NCI-H446 (cell line): ENCODE measurements at places on chromosomes 11 and 22.

- DNase-seq = no peak
These were observed 78.0 kb upstream of the PPARA start for GRCh38 chr22:46072110-46072881.

GRCh38 chr11:79045018-79045799 lies 395.6 kb downstream of the TENM4 start:
- DNase-seq = no peak

DNA sequence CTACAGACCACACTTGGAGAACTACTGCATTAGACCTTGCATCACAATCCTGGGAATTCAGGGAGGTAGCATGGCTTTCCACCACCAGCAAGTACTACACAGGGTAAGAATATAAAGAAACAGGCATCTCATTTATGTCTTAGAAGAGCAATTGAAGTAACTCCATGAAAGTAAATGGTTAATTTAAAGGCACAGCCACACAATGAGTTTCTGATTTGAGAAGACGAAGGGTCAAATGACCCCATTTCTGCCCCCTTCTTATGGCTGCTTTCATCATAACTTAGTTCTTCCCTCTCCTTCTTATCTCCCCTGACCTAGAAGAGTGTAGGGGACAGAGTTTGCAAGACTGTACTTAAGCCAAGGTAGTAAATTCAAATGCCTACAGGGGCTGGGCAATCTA lies 6.0 kb downstream of the TRIM66 start:
- no peak for DNase-seq

- no peak for DNase-seq
These were observed 56.8 kb downstream of the ZBTB16 start for GRCh38 chr11:114116357-114116756.

DNA sequence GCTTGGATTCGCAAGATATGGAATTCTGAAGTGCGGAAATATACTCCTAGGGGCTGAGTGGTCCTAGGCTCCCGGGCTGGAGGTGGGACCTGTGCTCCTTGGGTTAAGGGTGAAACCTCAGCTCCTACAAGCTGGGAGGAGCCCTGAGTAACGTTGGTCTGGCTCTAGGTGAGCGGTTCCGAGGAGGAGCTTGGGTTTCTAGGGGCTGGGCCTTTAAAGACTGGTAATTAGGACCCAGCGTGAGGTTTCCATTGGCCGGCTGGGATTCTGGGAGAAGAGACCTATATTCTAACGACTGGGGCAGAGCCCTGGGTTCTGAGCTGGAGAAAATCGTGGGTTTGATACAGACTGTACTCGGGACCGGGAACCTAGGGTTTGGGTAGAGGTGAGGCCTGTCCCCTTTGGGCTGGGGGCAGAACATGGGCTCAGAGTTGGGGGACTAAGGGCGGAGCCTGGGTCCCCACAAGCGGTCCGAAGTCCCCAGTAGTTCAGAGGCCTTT lies 882 bp upstream of the MAP4K2 start:
- no peak for DNase-seq
